ENCODE measurements at places on chromosomes 7 and 10.

- no peak for DNase-seq
Measured at GRCh38 chr10:102599565-102600327, 44.5 kb upstream of the TRIM8 start.

- no peak for DNase-seq
Measured at GRCh38 chr7:20219062-20219445, 1.9 kb upstream of the MACC1 start.

GRCh38 chr7:93894966-93895640, 4.5 kb upstream of the TFPI2 start:
- no peak for DNase-seq

DNA sequence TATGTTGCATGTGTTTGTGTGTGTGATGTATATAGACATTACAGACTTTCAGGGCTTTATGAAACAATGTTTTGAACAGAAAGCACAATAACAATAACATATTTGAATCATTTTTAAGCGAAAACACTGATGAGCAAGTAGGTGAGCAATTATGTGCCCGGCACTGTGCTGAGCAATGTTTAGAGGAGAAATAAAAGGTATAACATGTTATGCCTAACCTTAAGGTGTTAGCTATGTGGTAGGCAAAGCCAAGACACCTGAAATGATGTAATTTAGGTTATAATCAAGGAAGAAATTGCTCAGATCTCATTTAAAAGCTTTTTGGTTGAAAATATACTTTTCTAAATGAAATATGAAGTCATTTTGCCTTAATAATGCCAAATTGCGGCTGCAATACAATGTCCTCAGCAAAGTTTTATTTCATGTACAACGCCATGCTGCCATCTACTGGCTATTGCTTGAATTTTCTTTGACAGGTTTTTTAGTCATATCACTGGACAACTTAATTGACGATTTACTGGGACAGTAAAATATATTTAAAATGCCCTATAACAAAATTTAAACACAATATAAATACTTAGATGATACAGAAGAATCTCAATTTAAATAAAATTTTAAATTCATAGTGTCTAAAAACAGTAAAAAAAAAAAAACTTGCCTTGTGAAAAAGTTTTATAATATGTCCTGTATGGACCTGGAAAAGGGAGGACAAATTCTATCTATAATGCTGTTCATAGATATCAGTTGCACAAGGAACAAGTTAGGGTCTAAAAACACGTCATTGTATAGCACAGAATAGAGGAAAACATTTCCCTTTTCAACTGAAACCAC, 131.1 kb upstream of the CDK1 start:
- DNase-seq = peak; percentile 13

DNA sequence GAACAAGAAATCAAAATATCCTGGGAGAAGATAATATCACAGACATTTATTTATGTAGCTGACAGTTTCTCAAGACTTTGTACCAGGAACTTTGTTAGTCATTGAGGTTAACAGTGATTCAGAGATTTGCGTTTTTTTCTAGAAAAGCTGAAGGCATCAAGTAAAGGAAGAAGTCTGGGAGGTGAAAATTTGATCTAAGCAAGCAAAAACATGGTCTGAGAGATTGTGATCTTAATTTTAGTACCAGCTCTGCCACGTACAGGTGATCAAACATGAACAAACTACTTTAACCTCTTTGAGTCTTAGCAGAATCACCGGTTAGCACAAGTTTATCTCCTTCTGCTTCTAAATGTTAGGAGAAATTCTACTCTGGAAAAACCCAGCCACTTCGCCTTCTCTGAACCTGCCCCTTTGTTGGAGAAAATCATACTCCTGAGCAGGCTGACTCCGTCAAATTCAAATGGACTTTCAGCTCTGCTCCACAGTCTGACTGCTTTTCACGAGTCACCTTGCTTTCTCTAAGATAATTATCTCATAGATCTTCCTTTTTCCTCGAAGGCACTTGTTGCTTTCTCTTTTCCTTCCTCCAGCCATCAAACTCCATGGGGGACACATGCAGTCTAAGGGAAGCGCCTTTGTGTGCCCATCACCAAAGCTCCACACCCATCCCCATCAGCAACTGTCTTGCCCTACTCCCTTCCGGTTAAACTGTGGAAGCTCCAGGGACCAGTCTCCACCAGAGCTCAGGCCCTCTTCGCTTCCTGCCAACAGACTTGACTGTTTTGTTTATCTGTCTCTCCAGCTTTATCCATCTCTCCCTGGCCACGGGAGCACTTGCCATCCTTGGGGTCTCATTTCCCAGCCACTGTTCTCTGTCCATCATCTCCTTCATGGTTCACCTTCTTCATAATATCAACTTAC, 86.3 kb downstream of the PRKCQ start:
- DNase-seq = no peak

GRCh38 chr10:3072641-3073360, 5.5 kb downstream of the PFKP start:
- no peak for DNase-seq

GRCh38 chr7:155129789-155130188, 59.7 kb downstream of the HTR5A start:
- no peak for DNase-seq

DNA sequence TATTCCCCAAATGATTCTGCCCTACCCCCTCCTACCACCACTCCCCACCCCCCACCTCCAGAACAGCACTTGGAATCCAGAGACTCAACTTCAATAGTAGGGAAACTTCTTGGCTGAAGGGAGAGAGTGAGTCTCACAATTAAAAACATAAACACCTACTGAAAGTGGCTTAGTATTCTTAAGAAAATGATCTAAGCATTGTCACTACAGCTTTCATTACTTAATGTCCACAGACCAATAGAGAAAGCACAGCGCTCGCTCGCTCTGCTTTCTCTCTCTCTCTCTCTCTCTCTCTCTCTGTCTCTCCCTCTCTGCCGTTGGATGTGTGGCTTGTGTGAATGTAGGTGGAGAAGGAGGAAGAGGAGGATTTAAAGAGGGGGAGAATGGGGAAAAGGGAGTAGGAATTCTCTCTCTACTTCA, 1.5 kb upstream of the SEMA3A start:
- no peak for DNase-seq

- no peak for DNase-seq
Measured at GRCh38 chr10:4532976-4533375, 293.0 kb upstream of the AKR1E2 start.

DNA sequence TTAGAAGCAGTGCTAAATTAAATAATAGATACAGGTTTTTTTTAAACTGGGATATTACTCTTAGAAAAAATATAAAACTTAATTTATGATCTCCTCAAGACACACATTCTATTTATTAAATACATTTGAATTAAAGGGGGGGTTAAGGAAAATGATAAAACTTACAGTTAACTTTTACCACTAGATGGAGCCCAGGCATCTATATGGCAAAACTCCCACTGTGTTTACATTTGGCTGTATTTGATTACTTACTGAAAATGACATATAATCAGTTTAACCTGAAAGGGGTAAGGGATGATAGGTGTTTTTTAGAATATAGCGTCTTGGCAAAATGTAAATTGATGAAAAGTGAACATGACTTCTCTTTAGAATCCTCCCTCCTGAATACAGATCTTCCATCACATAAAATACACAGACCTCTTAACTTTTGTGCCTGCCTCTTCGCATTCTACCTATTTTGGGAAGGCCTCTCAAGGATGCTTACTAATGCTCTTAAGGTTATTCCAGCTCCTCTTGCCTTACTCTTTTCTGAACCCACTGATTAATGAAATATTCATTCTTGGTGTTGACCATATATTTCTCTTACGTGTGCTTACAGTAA, 235.7 kb downstream of the AGMO start:
- no peak for DNase-seq

DNA sequence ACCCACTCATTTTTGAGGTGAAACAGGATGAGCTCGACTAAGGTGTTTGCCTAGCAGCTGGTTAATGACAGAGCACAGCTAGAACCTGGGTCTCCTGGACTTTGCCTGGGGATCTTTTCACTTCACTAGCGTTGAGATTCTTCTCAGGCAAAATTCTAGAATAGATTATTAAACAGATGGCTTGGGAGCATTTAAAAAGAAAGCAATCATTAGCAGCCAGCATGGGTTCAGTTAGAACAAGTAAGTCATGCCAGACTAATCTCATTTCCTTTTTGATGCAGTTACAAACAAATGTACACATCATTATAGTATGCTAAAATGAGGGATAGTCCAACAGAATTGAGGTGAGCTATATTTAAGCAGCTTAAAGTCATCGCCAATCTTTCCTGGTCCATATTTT, 291.3 kb upstream of the MYO3A start:
- DNase-seq = no peak

- no peak for DNase-seq
Measured at GRCh38 chr10:11177926-11178471, 160.3 kb downstream of the CELF2 start.

DNA sequence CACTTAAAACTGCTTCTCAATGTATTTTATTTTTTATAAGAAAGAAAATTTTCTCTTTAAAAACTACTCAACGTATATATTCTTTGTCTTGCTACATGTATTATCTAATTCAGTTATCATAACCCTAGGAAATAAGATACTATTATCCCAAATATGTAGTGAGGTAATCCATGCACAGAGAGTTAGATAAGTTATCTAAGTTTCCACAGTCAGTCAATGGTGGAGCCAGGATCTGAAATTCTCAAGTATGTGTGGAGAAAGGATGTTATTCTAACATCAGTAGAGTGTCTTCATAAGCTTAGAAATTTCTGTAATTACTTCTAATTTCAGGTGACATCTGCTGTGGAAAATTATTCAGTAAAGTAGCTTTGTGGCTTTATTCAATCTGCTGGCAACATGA, 239.9 kb downstream of the CSTF2T start:
- DNase-seq = no peak

DNA sequence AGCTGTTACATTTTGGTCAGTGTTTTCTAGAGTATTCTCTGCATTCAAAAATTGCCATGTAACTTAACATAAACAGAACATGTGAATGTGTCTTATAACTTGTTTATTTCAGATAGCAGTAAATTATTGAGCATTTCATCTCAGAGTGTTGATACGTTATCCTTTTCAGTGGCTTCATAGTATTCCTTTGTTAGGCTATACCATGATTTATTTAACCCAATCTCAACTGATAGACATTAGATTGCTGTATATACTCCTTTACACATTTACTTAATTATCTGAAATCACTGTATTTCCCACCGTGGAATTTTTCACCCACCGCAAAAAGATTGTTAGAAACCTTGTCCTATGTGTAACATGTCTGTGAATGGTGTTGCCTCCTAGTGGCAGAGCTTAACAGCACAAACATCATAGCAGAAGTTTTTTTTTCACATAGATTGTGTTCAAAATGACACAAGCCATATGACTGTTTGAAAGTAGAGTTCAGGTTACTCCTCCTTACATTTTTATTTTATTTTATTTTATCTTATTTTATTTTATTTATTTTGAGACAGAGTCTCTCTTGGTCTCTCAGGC, 21.4 kb downstream of the SLF2 start:
- no peak for DNase-seq

- DNase-seq = peak; percentile 47
Measured at GRCh38 chr7:27148756-27149641, 1.4 kb upstream of the HOXA6 start.

- DNase-seq = no peak
Measured at GRCh38 chr7:156198277-156198676, 386.0 kb upstream of the SHH start.

GRCh38 chr7:28748933-28749584, 209.1 kb downstream of the TRIL start:
- DNase-seq = no peak

- DNase-seq = no peak
Measured at GRCh38 chr10:3260066-3260834, 87.7 kb upstream of the PITRM1 start.

DNA sequence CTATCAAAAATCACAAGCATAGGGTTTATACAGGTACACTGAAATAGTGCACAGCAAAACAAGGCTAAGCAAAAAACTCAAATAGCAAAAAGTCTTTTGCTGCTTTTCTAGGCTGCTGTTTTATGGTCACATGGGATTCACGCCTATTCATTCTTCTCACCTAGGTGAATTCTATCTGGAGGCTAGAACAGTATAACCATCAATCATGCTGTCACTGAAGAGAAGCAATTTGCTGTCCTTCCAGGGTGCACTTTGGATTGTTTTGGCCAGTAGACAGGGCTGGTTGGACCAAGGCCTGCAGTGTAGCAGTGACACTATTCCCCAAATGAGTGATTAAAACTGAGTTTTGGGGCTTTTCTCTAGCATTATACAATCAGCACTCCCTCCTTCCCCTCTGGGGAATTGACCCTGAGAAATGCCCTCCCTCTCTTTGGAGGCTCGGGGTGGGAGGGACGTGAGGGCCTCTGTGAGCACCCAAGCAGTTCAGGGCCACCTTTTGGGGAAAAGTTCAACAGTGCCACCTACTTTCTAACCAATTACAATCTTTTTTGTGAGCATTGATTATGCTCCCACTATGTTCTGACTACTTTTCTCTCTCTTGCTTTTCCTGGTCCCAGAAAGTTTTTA, 16.2 kb upstream of the SND1 start:
- no peak for DNase-seq

DNA sequence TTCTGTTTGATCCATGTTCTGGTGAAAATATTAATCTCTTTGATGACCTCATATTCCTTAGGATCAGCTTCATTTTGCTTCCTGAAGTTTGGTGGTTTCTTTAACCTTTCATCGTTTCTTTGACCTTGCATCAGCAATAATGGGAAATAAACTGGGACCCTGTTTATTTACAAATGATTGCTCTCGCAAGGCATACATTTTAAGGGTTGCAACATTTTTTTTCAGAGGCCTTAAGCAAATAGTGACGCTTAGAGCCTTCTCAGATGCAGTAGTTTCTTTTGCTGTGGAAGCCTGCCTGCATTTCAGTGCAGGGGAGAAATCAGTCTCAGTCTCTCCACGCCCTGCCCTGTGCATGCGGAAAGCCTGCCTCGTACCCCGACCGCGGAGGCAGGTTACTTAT, 139.1 kb upstream of the NPS start:
- DNase-seq = no peak

GRCh38 chr10:7789390-7789789, 1.4 kb downstream of the ATP5F1C start:
- no peak for DNase-seq

- DNase-seq = no peak
Measured at GRCh38 chr7:73749931-73750776, 11.6 kb upstream of the ABHD11 start.

- DNase-seq = no peak
Measured at GRCh38 chr7:100599911-100600729, 2.0 kb upstream of the PCOLCE start.

DNA sequence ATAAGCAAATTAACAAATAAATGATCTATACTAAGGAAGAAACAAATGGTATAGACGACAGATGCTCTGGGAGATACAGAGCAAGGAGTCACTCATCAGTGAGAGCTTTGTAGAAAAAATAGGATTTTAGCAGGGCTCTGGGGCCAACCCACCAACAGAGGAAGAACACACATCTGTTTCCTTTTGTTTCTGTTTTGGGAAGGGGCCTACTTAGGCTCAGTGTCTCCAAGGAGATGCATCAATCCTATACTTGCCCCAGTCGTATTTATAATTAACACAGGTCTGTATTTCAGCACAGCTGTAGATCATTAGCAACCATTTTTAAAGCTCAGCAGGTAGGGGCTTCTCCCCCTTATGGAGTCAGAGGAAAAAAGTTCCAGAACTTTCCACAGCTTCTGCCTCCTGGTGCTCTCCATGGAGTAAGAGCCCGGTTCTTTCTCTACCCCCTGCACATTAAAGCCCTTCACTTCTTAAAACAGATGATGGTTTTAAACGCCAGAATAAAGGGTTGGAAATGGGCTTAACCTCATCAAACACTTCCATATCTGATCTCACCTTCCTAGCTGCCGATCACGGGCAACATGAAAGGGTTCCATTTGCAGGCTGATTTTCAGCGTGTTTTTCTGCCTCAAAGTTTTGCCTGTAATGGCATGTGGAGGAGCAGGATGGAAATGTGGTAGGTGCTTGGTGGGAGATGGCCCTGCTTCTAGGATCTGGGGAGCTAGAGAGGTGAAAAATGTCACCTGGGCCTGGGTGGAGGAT, 291.7 kb downstream of the TCF7L2 start:
- DNase-seq = no peak

Data from NCI-H187 (cell line).